Myocyte (in vitro differentiated cells): ENCODE measurements at places on chromosomes 16 and 17. TPM values are rescaled to one million over a fixed set of nuclear protein-coding genes. Genes with fewer than 3 reads are reported as not detected.
A peak's percentile ranks its signal among the peaks of the same experiment; 100 is the strongest.

Gene TNFRSF17
- total RNA-seq: not detected in 2 replicates

DNA sequence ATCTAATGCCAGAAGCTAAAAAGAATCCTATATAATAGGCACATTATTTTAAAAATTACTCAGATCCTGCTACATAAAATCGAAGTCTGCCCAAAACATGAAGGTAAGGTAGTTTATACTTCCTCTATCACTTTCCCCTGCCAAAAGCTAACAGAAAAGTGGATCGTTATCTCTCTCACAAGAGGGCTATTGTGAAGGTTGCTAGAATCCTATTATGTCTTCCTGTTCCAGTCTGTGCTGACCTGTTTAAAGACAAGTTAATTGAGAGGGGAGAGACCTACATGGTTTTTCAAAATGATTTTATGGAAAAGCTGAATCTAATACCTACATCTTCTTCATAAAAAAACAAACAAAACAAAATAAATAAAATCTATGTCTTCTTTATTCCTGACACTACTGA lies 1410.9 kb upstream of the CDH8 start:
- DNase-seq: no peak

GRCh38 chr17:4998027-4998731 lies 429 bp downstream of the KIF1C start:
- no peak for DNase-seq

DNA sequence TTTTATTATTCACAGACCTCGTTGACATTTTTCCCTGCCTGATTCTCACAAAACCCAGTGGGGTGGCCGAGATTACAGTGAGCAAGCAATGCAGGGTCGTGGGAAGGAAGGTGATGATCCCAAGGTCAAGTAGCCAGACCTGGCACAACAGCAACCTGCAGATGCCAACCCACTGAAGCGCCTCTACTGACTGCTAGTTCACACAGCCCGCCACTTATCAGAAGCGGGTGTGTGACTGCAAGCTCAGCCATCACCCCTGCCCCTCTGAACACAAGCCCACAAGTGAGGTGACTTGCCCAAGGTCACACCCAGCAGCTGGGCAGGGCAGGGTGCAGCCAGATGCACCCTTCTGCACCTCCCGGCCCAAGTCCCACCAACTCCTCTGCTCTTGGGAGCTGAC lies 7.1 kb downstream of the TFAP4 start:
- no peak for DNase-seq

- DNase-seq: no peak
Observed at GRCh38 chr17:1124896-1125787, 54.6 kb downstream of the ABR start.

Gene PYY
- 0.19 TPM in 1 of 2 replicates, not detected in the other for total RNA-seq

GRCh38 chr17:42016411-42016831 lies 818 bp downstream of the DNAJC7 start:
- peak; percentile 44 for DNase-seq

GRCh38 chr17:17491546-17491988 lies 4.6 kb downstream of the RASD1 start:
- no peak for DNase-seq

DNA sequence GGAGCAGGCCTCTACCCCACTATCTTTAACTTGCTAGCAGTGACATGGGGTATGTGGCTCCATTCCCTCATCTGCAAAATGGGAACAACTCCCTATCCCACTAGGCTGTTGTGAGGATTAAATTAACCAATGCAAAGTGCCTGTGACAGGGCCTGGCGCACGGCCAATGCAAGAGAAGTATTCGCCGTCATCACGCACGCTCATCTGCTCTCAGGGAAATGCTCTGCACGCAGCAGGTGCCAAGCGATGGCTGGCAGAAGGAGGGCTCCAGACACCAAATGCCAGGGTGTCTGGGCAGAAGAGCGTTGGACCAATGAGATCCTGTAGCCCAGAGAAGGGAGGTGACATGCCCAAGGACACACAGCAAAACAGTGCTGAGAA lies 17.3 kb downstream of the FAM83G start:
- DNase-seq: no peak

- DNase-seq: peak; percentile 94
Observed at GRCh38 chr16:19113577-19114358, at the start of gene ITPRIPL2. TSS of gene ITPRIPL2 (plus strand) at chr16:19113964. CDS start at chr16:19114462, 498 bp downstream.

DNA sequence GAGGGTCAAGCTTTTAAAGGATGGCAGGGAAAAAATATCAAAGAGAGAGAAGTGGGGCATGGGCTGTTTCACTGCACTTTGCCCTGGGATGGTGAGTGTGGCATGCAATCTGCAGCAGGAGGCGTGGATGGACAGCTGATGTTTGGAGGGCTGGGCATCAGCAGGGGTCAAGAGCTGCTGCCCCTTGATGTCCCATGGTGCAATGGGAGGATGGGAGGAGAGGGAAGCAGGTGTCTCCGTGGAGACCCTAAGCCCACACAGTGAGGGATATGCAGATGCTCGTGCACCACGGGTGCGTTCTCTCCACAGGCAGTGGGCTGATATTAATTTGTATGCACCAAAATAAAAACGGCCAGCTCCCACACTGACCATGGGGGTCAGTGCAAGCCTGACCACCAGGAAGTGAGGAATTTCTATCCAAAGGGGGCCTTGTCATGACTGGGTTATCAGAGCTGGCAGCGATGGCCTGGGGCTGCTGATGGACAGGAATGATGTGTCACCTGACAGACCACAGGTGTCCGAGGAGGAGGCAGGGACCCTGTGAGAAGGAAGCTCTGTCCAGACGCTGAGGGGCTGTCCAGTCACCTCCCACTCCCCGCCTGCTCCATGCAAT lies 183.6 kb downstream of the IRF8 start:
- DNase-seq: no peak

Gene SLC16A5
- 0.88 and 1.6 TPM in 2 replicates for total RNA-seq

Gene OR3A2
- not detected in 2 replicates for total RNA-seq

GRCh38 chr16:31423241-31423640 lies 4.9 kb downstream of the COX6A2 start:
- DNase-seq: no peak

DNA sequence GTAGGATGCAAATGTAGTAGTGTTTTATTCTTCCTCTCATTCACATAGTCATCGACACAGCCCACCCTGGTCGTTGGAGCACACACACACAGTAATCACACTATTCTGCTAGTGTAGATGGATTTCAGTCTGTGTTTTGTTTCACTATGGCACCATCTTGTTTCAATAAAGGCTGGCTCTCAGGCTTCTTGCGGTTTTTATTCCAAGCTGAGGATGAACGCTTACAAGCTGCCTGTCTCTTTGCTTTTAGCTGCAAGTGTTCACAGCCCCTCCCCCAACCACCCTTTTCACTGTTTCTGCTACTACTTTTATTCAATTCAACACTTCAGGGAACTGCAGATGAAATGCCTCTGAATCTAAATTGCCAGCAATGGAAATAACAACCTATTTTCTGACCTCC lies 140.9 kb upstream of the PMFBP1 start:
- DNase-seq: no peak

Gene ABCA8
- 0.11 TPM in 1 of 2 replicates, not detected in the other for total RNA-seq
